ENCODE measurements at places on chromosomes 7 and 10. TPM values are rescaled to one million over a fixed set of nuclear protein-coding genes. Genes with fewer than 3 reads are reported as not detected.

The PSTK gene
- 2.8 TPM for total RNA-seq

The UCMA gene
- not detected for total RNA-seq

DNA sequence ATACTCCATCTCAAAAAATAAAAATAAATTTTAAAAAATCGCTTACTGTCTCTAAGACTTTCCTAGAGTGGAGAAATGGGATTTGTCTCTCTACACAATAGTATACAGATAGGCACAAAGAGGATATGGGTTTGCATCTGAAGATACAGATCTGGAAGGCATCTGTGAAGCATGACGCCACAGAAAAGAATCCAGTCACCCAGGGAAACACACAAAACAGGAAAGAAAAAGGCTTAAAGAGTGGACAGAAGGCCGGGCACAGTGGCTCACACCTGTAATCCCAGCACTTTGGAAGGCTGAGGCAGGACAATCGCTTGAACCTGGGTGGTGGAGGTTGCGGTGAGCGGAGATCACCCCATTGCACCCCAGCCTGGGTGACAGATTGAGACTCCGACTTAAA is 61.3 kb downstream of the SKIDA1 start:
- no peak for DNase-seq
- no peaks in the 10 kb centered on the region for H3K4me1 ChIP-seq
- no peaks in the 10 kb centered on the region for H3K27me3 ChIP-seq
- no peaks in the 10 kb centered on the region for H3K36me3 ChIP-seq
- H3K27ac ChIP-seq, result no peak overlapping the region
- H3K4me3 ChIP-seq, result no peak overlapping the region

DNA sequence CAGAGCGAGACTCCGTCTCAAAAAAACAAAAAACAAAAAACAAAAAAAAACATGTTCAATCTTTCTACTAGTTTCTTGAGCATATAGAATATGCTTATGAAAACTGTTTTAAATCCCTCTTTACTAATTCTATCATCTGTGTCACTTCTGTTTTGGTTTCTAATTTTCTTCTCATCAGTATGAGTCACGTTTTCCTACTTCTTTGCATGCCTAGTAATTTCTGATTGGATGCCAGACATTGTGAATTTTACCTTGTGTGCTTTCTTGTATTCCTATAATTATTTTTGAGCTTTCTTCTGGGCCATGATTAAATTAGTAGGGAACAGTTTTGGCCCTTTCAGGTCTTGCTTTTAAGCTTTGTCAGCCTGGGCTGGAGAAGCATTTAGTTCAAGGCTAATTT is 9.9 kb downstream of the MICU1 start:
- H3K4me1 ChIP-seq, result peaks cover 16% of the 10 kb centered on the region
- no peak overlapping the region for H3K4me3 ChIP-seq
- H3K36me3 ChIP-seq, result no peaks in the 10 kb centered on the region
- DNase-seq, result no peak

DNA sequence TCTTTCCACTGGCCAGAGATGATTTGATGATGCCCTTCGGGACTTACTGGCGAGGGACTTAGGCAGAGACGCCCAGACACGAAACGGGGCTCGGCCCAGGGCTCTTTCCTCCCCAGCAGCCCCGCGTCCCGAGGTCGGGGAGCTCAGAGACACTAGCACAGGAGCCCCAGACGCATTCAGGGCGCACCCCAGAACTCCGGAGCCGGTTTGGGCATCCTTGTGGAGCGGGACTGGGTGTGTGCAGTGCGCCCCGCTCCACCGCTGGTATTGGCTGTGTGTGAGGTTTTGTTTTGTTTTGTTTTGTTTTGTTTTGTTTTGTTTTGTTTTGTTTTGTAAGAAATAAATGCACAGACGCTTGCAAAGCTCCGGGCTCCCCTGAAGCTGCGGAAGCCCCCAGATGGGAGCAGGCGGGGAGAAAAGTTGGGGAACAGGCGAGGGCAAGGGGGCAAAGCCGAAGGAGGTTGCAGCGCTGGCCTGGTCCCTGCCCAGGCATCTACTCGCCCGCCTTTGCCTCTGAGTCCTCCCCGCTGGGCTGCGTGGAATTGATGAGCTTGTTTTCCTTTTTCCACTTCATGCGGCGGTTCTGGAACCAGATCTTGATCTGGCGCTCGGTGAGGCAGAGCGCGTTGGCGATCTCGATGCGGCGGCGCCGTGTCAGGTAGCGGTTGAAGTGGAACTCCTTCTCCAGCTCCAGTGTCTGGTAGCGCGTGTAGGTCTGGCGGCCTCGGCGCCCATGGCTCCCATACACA is 1.9 kb upstream of the HOXA5 start:
- DNase-seq, result no peak
- peak overlapping the region; percentile 70 for H3K4me3 ChIP-seq
- no peaks in the 10 kb centered on the region for H3K36me3 ChIP-seq
- H3K27ac ChIP-seq, result peak overlapping the region; percentile 89
- peaks cover 26% of the 10 kb centered on the region for H3K4me1 ChIP-seq
- H3K27me3 ChIP-seq, result peaks cover 78% of the 10 kb centered on the region

DNA sequence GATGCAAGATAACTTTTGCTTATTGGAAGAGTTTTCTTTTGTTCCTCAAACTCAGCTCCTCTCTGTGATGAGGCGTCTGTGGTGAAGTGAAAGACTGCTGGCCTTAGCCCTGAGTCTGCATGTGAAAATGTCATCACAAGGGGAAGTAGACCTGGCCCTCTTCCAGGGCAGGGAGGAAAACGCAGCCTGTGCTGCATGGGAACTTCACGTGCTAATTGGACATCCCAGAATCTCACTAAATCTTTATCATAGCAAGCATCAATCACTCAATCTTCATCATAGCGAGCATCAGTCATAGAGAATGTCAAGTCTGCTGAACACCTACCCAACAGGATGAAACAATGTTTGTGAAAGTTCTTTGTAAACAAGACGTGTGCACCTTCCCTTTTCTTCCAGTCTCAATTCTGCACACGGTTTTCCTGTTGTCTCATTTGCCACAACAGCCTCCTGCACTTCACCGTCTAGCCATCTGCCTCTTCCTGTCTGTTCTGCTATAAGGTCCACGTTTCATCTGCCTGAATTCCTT is 314.6 kb downstream of the FRMD4A start:
- no peaks in the 10 kb centered on the region for H3K27me3 ChIP-seq
- no peaks in the 10 kb centered on the region for H3K36me3 ChIP-seq
- DNase-seq, result peak; percentile 57
- peaks cover 16% of the 10 kb centered on the region for H3K4me1 ChIP-seq
- no peak overlapping the region for H3K4me3 ChIP-seq

GRCh38 chr10:129192344-129193128 is 274.5 kb upstream of the MGMT start:
- H3K27me3 ChIP-seq, result peaks cover 4% of the 10 kb centered on the region
- DNase-seq, result no peak
- no peaks in the 10 kb centered on the region for H3K36me3 ChIP-seq
- H3K27ac ChIP-seq, result no peak overlapping the region
- peaks cover 3% of the 10 kb centered on the region for H3K4me1 ChIP-seq

- H3K27ac ChIP-seq, result peak overlapping the region; percentile 66
- H3K36me3 ChIP-seq, result no peaks in the 10 kb centered on the region
- DNase-seq, result no peak
These were observed 102.7 kb downstream of the CUBN start for GRCh38 chr10:17026686-17027485.

DNA sequence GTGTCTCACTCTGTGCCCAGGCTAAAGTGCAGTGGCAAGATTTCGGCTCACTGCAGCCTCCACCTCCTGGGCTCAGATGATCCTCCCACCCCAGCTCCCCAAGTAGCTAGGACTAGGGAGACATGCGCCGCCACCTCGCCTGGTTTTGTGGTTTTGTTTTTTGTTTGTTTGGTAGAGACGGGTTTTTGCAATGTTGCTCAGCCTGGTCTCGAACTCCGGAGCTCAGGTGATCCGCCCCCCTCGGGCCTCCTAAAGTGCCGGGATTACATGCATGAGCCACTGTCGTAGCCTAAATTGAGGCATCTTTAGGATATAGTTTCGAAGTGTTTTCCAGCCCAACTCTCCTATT is 781 bp downstream of the ZNF727 start:
- no peak for DNase-seq
- peaks cover 5% of the 10 kb centered on the region for H3K4me1 ChIP-seq
- H3K27me3 ChIP-seq, result no peaks in the 10 kb centered on the region

DNA sequence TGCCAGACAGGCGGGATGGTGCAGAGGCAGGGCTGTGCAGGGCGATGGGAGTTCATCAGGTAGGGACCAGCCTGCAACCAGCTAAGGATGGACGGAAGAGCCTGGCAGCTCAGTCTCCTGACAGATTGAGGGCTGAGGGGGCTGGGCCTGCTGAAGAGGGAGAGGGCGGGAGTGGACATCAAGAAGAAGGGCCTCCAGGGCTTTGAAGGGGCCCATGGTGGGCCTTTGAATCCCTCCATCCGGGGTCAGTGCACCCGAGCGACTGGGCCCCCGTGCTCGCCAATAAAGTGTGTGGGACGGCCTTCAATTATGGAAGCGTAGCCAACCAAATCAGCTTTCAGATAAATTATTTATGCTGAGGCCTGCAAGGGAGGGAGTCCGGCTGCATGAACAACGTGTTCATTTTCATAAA is 431.2 kb downstream of the RPS24 start:
- no peak for DNase-seq
- no peaks in the 10 kb centered on the region for H3K4me1 ChIP-seq
- H3K4me3 ChIP-seq, result no peak overlapping the region
- H3K36me3 ChIP-seq, result no peaks in the 10 kb centered on the region
- no peak overlapping the region for H3K27ac ChIP-seq

The TMEM270 gene
- total RNA-seq, result not detected

DNA sequence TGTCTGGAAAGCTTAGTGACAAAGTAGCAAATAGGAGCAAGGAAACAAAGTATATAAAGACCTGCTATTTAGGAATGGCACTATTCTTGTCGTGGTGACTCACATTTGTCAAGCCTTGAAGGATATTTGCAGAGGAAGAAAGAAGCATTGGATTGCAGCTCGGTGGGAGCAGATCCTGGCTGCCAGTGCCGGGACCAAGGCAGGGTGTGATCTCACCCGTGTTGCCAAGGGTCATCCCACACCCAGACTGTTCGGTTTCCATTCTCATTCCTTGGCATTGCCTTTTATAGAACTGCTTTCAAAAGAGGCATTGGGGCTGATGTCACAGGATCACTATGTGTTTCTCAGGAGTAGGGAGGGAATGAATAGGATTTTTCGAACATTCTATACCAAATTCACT is 176.2 kb downstream of the GALNT17 start:
- DNase-seq, result no peak
- H3K4me1 ChIP-seq, result peaks cover 5% of the 10 kb centered on the region
- H3K36me3 ChIP-seq, result no peaks in the 10 kb centered on the region
- no peak overlapping the region for H3K4me3 ChIP-seq
- H3K27ac ChIP-seq, result no peak overlapping the region
- H3K27me3 ChIP-seq, result no peaks in the 10 kb centered on the region

GRCh38 chr7:121328508-121329190 is at the start of gene WNT16:
WNT16 (plus strand) TSS chr7:121329000; CDS start chr7:121329293, 293 bp downstream.
- peak within 1 kb of the TSS; percentile 36 for H3K4me3 ChIP-seq
- H3K27me3 ChIP-seq, result peaks cover 58% of the 10 kb centered on the region
- H3K4me1 ChIP-seq, result peaks cover 12% of the 10 kb centered on the region
- no peaks in the 10 kb centered on the region for H3K36me3 ChIP-seq

- peaks cover 7% of the 10 kb centered on the region for H3K27me3 ChIP-seq
- no peaks in the 10 kb centered on the region for H3K4me1 ChIP-seq
- no peak overlapping the region for H3K27ac ChIP-seq
- no peak overlapping the region for H3K4me3 ChIP-seq
- H3K36me3 ChIP-seq, result no peaks in the 10 kb centered on the region
- DNase-seq, result no peak
These were observed 130.1 kb downstream of the TCERG1L start for GRCh38 chr10:131181456-131181855.

The SRRM3 gene
- total RNA-seq, result 0.86 TPM

GRCh38 chr10:1654811-1655356 is 82.4 kb downstream of the ADARB2 start:
- H3K27ac ChIP-seq, result no peak overlapping the region
- H3K4me3 ChIP-seq, result no peak overlapping the region
- no peaks in the 10 kb centered on the region for H3K36me3 ChIP-seq
- DNase-seq, result no peak

All from lower lobe of right lung (tissue), 2 donors.